ENCODE measurements at places on chromosomes 7 and 10.

- DNase-seq = no peak
Observed at GRCh38 chr7:100044718-100045117, 4.9 kb upstream of the ZSCAN21 start.

DNA sequence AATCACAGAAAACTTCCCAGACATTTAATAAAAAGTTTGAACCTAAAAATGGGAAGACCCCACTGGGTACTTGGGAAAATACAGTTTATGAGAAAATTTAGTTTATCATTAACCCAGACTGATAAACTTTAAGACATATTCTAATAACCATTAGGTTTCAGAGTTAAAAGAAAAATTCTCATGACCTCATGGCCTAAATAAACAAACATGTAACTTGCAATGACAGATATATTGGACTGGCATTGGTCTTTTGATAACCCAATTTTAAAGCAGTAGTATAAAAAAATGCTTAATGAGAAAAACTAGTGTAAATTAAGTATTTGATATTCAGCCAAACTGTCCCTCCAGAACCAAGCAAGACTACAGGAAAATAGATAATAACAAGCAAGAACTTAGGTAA, 67.0 kb upstream of the ZNF804B start:
- no peak for DNase-seq

DNA sequence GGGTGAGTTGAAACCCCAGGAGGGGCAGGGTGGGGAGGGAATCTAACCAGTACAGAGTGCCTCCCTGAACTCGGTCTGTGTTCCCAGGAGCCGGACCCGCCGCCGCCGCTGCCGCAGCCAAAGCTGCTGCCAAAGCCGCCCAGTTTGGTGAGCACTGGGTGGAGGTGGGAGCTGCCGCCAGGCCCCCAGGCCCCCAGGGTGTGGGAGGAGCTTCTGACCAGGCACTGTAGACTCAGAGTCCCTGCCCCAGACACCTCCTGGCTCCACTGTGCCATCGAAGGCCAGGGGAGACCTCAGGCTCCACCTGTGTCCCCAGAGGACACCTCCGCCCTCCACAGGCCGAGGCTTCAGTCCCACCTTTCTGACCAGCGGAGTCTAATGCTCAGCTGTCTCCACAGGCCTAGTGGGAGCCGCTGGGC, 20.4 kb upstream of the LIMK1 start:
- DNase-seq = no peak

- DNase-seq = peak; percentile 75
Observed at GRCh38 chr7:27210441-27211083, 10.7 kb upstream of the HOXA13 start.

DNA sequence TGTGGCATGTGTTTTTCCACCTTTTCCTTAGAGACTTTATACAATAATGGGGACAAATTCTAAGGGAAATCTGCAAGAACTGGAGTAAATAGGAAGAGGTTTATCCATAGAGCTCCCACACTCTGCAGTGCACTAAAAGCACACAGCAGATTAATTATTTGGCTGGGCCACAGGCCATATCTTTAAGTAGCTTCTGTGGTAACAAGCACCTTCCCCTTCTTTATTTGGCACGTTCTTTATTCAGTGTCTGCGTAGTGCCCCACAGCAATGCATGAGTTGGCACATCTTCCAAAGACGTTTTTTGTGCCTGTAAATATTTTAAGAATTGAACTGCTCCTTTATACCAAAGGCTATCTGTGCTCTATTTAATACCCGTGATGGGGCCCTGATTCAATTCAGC, 104.9 kb upstream of the MBL2 start:
- no peak for DNase-seq

DNA sequence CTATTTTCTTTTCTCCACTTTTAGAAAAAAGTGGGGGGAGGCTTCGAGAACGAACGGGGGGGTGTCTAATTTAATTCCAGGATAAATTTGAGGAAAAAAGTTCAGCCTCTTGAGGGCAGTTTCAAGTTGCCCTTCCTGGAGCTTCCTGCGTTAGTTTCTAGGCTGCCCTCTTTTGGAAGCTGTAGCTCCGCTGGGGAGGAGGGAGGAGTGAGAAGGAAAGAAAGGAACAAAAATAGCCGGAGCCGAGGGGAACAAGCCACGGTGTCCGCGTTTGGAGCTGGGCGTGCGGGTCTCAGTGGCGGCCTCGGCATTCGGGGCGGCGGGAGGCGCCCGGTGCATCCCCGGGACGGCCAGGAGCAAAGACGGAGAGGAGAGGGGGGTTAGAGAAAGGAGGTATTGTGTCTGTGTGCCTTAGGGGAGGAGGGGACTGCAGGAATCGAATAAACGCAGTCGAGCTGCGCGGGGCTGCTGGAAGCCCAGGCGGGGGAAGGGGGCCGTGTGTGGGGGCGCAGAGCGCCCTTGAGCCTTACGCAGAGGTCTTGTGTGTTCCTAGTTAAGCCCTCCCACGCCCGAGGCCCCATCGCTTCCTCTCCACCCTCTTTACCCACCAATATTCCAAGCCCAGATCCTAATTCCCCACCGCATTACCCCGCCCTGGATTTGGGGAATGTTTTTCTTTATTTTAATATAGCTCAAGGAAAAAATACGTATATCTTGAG, 2.0 kb upstream of the TNRC18 start:
- peak; percentile 90 for DNase-seq

- DNase-seq = no peak
Observed at GRCh38 chr7:143258831-143259230, 4.4 kb upstream of the GSTK1 start.

DNA sequence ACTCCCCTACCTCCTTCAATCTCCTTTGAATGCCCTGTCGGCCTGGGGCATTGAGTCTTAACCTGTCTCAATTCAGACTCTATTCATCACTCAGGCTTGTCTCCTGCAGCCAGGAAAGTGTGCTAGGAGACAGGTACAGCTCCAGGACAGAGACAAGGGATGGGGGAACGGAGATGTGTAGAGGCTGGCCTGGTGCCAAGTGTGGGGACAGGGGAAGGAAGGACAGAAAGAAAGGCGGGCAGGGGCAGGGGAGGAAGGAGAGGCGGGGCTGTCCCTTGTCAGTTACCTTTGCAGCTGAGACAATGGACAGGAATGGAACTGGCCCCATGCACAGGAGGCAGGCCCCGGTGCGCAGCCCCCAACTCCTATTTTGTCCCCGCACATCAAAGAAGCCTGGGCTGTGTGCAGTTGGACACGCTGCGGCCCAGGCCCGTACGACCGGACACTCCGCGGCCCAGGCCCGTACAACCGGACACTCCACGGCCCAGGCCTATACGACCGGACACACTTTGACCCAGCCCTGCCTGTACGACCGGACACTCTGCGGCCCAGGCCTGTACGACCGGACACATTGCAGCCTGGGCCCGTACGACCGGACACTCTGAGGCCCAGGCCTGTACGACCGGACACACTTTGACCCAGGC, 36.9 kb downstream of the CHST15 start:
- no peak for DNase-seq

DNA sequence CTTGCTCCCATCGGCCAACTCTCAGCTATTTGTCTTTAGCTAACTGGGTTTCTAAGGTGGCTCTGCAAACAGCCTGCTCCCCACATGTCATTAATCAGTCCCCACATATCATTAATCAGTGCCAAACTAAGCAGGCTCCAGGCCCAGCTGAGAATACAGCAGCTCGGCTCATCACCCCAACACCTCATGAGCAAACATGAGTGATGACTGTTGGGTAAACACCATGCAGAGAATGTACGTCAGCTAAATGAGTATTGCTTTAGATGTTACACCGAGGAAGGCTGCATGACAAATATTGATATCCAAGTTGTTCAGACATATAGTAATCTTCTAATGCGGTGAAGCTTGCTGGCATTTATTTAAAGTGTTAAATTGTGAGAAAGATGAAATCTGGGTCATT, 187.5 kb upstream of the AOAH start:
- no peak for DNase-seq

- DNase-seq = no peak
Observed at GRCh38 chr7:140915935-140916555, 8.7 kb downstream of the BRAF start.

DNA sequence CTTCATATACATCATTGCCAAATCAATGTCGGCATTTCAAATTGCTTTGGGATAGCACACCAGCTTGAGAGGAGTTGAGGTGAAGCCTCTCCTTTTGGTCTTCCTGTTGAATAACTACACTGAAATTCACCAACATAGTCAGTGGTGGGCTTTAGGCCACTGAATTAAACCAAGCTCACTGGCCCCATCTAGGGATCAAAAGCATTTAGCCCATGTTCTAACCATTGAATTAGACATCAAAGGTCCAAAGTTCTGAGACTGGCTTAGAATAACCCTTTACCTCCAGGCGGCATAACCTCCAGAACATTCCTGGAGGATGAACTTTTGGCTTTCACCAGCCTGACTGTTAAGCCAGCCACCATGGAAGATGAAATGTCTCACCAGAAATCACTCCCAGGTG, 54.6 kb downstream of the BPGM start:
- no peak for DNase-seq

DNA sequence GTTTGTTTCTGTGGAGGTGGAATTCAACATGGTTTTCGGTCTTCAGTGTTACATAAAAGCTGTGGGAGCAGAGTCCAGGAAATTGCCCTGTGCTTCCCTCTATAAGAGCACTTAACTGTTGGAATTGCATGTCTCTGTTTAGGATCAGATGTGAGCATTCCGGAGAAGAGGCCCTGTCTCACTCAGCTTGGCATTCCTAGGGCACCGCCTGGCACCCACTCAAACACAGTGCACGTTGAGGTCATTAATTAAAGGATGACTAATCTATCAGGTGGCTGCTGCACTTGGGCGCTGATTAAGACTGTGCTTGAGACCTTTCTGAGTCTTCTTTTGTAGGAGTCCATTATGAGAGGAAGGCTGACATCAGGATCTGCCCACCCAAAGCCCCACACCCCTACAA, 82.8 kb upstream of the VIPR2 start:
- DNase-seq = no peak

GRCh38 chr7:125358551-125359167, 429.0 kb upstream of the POT1 start:
- DNase-seq = no peak

- DNase-seq = no peak
Observed at GRCh38 chr10:85614981-85615380, 751.6 kb downstream of the GRID1 start.

DNA sequence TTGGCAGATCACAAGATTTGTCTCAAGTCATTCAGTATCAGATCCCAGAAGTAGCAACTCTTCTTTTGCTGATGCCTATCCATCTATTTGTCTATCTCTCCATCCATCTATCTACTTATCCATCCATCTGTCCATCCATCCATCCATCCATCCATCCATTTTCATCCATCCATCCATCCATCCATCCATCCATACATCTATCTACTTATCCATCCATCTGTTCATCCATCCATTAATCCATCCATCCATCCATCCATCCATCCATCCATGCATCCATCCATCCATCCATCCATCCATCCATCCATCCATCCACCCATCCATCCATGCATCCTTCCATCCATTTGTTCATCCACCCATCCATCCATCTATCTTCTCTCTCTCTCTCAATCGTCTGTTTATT, 142.7 kb downstream of the PFKFB3 start:
- no peak for DNase-seq

DNA sequence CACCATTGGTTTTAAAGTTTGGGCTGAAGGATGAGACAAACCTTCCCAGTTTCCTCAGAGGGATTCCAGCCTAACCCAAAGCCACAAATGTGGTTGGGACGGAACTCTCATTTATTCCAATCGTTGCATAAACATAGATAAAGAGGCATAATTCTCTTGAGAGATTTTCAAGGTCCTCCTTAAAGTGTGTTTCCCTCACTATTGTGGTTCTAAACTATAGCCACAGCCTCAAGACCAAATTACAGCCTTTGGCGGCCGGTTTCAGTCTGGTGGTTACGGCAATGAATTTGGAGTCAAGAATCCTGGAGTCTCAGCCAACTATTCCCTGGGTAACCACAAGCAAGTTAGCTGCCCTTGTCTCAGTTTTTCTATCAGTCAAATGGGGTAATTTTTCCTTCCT, 42.6 kb downstream of the SEM1 start:
- DNase-seq = no peak

DNA sequence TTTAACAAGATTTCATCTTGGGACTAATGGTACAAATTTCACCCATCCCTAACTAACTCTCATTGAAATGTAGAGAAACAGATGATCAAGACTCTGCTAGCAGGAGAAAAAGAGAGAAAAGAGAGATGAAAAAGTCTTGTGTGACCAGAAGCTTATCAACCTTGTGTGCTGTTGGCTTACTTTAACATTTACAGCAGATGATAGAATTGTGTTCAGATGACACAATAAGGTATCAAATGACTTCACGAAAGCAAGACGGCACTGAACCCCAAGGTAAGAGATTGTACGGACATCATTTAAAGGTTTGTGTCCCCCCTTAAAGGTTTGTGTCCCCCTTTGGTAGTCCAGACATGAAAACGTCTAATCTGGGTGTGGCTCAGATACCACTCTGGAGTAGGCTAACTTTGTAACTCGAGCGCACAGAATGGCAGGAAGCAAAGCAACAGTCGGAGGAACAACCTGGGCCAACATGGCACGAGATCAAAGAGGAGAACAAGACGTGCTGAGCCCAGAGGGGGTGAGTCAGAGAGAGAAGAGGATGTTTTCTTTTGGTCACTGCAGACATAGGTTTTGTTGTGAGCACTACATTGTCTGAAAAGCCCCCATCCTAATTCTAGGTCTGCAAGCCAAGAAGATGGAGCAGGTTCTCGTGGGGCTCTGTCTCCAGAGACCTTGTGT, 10.4 kb upstream of the LMBR1 start:
- DNase-seq = no peak

DNA sequence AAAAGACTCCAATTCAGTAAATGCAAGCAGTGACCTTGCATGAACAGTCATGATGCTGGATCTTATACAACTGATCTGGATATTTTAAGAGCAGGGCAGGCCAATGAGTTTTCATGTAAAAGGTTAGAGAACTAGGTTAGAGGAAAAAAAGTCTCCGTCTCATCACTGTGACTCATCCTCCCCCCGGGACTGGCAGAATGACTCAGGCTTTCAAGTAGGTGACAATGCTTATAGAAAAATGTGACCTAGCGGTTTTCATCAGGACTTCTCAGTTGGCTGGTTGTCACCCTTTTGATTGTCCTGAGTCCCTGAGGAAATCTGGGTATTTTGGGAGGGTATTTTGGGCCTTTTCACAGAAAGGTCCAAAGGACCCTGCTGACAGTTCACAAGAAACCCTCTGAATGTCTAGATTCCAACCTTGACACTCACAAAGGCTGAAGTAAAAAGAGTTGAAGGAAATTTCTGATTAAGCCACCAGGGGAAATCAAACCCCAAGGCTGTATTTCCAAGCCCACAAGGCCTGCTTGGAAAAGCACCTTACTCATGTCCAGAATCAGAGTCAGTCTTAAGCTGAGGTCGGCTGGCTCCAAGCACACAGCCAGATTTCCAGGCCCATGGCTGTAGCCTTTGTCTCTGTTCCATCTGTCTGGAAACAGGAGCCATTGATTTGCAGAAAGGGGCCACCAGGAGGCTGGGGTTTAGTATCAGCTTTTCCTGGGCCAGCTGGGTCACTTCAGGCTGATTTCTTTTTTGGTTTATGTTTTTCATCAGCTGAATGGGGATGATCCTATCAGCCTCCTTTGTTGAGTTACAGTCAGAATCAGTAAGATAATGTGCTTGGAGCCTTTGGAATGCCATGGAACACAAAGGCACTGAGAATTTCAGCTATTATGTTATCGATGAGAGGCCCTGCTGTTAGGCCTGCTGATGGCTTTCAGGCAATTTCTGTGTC, 226.4 kb upstream of the HABP2 start:
- DNase-seq = no peak

- DNase-seq = no peak
Observed at GRCh38 chr7:74612015-74612829, 45.3 kb upstream of the GTF2I start.
